Renal cortical epithelial cell (primary cell): ENCODE measurements at places on chromosomes 2 and 18. TPM values are rescaled to one million over a fixed set of nuclear protein-coding genes. Genes with fewer than 3 reads are reported as not detected.

The ECEL1 gene
- total RNA-seq: 0.65 TPM in 1 of 2 replicates, not detected in the other

The DNER gene
- total RNA-seq: 1.2 TPM in 1 of 2 replicates, not detected in the other

DNA sequence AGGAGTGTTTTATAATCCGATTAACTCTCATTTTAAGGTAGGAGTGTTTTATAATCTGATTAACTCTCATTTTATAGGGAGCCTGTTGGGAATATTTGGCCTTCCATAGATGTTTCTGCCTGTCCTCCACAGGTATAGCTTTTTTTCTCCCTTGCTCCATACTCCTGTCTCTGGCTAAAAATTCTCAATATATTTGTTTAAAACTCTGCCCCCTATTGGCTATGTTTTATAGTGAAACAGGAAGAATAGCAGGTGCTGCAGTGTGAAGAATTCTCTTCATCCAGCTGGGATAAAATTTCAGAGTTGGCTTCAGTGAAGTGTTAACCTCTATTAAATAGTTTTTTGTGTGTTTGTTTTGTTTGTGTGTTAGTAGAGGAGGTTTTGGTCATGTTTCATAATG lies 1046.0 kb upstream of the TMEFF2 start:
- peak; percentile 7 for DNase-seq

The POTEE gene
- total RNA-seq: not detected in 2 replicates

GRCh38 chr2:128269990-128270671 lies 48.5 kb downstream of the HS6ST1 start:
- no peak for DNase-seq

The PLGLB2 gene
- 1.3 TPM in 1 of 2 replicates, not detected in the other for total RNA-seq

The SPIRE1 gene
- total RNA-seq: 30.0 and 45.9 TPM in 2 replicates

DNA sequence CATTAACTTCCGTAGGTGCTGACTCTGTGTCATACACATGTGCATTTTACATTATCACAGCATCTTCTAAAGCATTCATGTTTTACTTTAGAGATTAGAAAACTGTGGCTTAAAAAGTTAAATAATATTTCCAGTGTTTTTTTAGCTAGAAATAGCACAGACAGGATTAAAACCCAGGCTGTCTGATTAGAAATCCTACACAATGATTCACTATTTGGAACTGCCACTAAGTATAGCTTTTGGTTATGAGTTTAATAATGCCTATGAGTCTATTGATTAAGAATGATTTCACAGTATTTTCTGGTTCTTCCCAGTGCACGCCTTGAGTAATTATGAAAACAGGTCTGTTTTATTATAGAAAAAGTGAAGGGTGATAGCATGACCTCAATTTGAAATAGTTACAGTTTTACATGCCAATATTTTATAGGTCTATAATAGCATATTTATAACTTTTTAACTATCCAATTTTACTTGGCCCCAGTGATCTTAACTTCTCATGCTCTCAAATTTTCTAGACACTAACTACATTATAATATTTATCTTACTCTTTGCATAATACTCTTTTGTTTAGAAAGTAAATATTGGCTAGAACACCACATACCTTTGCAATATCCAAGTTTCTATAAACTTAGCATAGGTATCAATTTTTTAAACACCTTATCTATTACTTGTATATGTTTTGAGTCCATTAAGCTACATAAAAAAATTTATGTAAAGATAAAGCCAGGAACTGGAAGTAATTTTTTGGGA lies 313.2 kb downstream of the RND3 start:
- DNase-seq: no peak

The CCDC141 gene
- under 0.01 and 0.05 TPM in 2 replicates for total RNA-seq

- no peak for DNase-seq
Measured at GRCh38 chr2:171008550-171009205, 79.6 kb downstream of the GORASP2 start.

DNA sequence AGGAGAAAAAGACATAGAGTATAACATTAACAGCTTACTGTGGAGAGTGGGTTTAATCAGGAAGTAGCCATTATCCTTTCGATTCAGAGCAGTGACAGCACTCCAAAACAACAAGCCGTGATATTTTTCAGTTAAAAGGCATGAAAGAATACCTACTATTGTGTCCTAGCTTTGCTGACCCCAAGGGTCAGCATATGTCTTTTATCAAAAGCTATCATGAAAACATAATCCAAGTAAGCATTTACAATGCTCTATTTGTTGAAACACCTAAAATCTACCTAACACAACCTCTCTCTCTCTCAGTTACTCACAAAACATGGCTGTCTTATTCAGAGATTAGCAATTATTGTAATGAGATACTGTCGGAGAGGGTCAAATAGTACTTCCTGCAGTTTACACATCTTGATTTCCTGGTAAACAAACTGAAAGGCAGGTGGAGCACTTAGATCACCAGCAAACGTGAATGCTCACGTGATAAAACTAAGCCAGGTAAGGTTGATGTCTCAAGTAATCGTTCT lies 100.0 kb downstream of the BAZ2B start:
- DNase-seq: peak; percentile 87

The TXNDC2 gene
- total RNA-seq: not detected in 2 replicates

The ALKAL2 gene
- total RNA-seq: 3.9 and 12.9 TPM in 2 replicates

The ERFE gene
- 10.4 and 13.9 TPM in 2 replicates for total RNA-seq

DNA sequence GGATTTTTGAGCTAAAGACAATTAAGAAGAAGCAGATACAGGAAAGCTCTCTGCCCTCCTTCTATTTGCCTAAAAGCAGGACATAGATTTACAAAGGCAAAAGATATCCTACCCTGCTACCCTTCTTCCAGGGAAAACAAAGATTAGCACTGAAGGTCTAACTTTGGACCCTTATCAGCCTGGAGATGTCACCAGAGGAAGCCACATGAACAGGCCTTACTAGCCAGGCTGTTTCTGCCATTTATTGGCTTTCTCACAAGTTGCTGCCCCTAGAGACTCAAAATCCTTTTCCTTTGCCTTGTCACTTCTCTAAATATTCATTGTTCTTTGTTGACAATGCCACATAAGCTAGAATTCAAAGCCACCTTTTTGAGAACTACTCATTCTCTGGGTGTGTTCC lies 147.3 kb downstream of the B3GNT2 start:
- DNase-seq: no peak

The IMPA2 gene
- 32.1 and 123 TPM in 2 replicates for total RNA-seq

The IGFBP2 gene
- 42.6 and 151 TPM in 2 replicates for total RNA-seq
